Activated CD4-positive, alpha-beta T cell treated with anti-CD3 and anti-CD28 coated beads for 48 hours (primary cell): ENCODE measurements at places on chromosomes 6 and 20.

DNA sequence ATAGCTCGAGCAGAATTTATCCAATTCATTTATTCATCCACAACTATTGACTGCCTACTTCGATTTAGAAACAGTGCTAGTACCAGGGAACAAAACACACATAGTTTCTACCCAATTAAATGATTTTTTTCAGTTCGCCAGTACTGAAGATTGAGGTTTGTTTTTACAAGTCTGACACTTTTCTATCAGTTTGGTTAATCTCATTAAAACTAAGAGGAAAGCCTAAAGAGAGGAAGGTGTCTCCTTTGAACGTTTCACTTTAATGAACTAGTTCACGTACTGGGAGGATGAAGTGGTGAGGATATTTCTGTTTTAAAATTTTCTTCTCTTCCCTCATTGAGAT, 570 bp upstream of the ANKS1A start:
- no peak for DNase-seq

DNA sequence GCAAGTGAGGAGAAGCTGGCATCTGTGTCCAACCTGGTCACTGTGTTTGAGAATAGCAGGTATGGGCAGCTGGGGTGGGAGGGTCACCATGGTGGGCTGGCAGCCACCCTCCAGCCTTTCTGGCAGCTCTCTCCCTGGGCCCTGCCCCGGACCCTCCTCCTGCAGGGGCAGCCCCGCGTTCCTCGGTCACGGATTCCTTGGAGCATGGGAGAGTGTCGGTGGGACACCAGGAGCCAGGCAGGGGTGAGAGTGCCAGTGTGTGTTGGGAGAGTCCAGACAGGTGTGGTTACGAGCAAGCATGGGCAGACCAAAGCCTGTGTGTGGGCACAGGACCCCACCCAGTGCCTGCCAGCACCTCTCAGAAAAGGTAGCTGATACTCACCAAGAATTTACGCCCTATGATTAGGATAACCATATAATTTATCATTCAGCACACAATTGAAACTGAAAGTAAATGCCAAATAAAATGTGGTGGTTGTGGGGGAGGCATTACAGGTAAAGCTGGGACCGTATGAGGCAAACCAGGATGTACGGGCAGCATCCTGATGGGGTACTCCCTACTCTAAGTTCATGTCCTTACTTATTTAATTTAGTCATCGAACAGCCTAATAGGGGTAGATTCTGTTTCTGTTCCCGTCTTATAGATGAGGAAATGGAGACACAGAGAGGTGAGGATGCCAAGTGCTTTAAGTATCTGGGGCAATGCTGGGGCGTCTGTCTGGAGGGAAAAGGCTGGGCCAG, 542 bp downstream of the FGD2 start:
- DNase-seq, result no peak

GRCh38 chr6:72206606-72207005, 320.3 kb downstream of the RIMS1 start:
- no peak for DNase-seq

DNA sequence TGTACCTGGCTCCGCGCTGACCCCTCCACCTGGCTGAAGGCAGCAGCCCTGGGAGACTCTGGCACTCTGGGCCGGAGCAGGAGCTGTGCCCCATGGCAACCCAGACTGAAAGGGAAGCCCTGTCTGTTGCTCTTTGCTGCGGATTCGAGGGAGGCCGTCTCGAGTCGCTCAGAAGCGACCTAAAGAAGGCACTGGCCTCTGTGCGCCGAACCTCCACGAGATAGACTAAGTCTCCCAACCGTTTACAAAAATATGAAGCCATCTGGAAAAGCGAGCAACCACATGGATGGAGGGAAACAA, 10.5 kb upstream of the TBX18 start:
- DNase-seq, result no peak

DNA sequence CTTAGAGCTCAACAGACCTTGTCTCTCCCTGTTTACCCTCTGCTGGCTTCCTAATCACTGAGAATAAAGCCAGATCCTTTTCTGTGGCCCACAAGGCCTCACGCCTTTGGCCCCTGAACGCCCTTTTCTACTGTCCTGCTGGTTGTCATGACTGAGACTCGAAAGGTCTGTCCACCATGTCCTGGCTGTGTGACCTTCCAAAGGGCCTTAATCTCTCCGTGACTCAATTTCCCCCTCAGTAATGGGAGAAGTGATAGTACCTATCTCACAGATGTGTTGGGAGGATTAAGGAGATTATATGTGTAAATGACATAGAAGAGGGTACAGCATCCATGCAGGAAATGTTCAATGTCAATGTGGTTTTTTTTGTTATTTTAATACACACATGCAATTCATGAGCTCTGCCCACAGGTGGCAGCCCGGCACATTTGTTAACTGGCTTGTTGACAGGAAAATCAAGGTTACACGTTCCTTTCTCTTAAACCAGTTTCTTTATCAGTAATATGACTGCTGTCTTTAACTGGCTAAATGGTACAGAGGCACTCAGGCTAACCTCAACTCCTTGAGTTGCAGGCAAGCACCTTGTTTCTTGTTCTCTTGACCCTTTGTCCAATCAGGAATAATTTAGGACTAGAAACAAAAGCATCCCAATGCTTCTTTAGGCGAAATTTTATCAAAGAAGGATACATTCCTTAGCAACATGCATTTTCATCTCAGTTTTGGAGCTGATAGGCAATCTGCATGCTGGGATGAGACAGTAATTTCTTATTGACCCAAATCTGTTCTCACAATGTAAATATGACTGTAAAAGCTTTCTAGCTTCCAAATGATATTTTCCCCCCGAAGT, 16.6 kb downstream of the SLC22A1 start:
- DNase-seq, result peak; percentile 83

DNA sequence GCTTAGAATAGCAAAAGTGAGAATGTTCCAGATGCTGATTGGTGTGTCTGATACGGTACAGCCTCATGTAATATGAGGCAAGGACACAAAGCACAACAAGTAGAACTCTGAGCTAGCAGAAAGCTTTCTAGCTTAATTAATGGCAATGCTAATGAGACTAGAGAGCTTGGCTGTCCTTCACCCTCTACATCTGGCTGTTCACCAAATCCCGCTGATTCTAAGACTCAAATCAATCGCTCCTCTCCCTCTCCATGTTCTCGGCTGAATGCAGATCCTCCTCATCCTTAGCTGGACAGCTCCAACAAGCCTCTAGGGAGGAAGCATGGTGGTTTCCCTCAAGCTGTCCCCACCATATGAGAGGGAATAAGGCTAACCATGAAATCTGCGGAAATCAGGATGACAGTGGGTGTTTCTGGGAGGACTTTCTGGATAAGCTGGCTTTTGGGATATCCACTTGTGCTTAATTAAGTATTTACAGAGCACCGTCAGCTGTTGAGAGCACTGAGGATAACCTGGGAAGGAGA, 128.9 kb downstream of the FOXC1 start:
- DNase-seq, result no peak

GRCh38 chr20:32336918-32337347, 21.2 kb upstream of the ASXL1 start:
- no peak for DNase-seq

DNA sequence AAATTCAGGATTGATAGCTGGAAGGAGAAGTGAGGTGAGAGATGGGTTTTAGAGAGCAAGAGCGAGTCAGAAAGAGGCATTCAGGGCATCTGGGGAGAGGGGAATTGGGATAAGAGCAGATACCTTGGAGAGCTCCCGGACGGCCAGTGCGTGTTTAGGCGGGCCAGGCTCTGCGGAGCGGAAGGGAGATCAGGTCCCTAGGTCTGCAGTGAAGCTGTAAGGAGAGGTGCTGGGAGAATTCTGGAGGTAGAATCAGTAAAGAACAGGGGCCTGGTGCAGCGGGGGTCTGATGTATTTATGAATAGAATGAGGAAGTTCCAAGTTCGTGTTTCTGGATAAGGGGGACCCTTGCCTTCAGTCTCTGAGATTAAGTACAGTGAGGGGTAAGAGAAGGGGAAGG, 47.4 kb upstream of the FAM83D start:
- no peak for DNase-seq

GRCh38 chr6:165019681-165020080, 289.7 kb downstream of the C6orf118 start:
- no peak for DNase-seq

DNA sequence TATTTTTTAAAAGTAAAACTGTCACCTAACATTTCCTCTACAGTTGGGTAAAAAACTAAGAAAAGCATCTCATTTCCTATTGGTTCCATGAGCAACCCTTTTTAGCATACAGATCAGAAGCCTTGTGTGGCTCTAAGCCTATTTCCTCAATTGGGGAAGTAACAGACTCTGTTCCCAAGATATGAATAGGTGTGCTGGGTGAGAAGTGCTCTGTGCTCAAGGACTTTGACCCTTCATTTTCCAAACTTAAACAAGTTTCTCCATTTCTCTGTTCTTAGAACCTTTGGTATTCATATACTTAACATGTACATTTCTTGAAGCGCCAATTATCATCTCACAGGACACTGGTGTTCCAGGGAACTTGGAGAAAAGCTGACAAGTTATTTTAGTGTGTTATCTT, 24.1 kb downstream of the CARMIL1 start:
- DNase-seq, result no peak

DNA sequence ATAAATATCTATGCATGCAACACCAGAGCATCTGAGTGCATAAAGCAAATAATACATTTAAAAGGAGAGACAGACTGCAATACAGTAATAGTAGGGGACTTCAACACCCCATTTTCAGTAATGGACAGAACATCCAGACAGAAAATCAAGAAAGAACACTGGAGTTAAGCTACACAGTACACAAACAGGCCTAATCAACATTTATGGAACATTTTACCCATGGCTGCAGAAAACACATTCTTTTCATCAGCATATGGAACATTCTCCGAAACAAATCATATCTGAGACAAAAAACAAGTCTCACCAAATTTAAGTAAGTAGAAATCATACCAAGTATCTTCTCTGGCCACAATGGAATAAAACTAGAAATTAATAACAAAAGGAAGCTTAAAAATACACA, 50.5 kb downstream of the REV3L start:
- DNase-seq, result no peak

DNA sequence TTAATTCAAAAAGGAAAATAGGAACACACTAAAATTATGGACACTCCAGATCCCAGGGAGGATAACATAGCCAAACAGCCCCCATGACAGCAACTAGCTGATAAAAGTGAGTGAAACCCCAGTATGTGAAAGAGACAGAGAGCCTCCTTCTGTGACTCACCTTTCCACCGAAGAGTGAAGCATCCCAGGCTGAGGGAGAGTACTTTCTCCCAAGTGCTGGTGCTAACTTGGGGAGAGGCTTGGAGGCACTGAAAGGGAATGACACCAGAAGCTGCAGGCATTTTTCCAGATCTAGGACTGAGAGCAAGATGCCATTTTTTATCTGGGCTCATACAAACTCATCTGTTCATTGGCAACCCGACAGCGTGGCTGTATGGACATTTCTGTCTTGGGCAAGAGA, 339.8 kb downstream of the HTR1B start:
- DNase-seq, result no peak

- peak; percentile 52 for DNase-seq
Observed at GRCh38 chr6:105601541-105602236, 198.8 kb upstream of the PREP start.

- no peak for DNase-seq
Observed at GRCh38 chr20:63471002-63471716, 1.3 kb downstream of the KCNQ2 start.

GRCh38 chr20:14617123-14617522, 279.7 kb upstream of the FLRT3 start:
- DNase-seq, result no peak

GRCh38 chr6:42269974-42270510, 52.4 kb upstream of the MRPS10 start:
- no peak for DNase-seq
